Type B pancreatic cell (in vitro differentiated cells): ENCODE measurements at places on chromosomes 4 and X. TPM values are rescaled to one million over a fixed set of nuclear protein-coding genes. Genes with fewer than 3 reads are reported as not detected.

DNA sequence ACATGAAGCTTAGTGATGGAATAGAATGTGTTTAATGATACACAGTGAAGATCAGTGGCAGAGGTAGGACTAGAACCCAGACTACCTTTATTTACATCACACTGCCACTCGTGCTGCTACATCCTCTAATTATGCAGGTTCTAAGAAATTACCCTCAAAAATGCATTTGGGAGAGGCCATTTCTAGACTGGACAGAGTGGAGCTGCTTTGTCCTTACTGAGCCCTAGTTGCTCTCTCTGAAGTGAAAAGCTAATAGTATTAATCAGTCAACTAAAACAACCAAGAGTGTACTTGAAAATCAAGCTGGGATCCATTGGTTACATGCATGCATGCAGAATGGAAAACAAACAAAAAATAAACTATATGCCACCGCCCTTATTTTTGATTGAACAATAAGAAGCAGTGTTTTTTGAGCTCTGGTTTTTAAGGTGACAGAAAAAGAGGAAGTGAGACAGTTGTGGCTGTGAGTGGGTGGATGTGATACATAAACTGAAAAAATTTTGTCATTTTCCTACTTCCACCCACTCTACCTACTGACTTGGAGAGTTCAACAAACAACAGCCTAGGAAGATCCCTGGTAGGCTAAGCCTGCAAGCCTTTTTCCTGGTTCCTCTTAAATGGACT is 6.8 kb upstream of the VSIG4 start:
- no peak overlapping the region for H3K27ac ChIP-seq
- no peaks in the 10 kb centered on the region for H3K36me3 ChIP-seq
- DNase-seq = no peak
- no peak overlapping the region for H3K4me3 ChIP-seq
- no peaks in the 10 kb centered on the region for H3K4me1 ChIP-seq
- H3K27me3 ChIP-seq = peaks cover 10% of the 10 kb centered on the region

The SFRP2 gene
- total RNA-seq = 5.9 and 31.9 TPM in 2 replicates

DNA sequence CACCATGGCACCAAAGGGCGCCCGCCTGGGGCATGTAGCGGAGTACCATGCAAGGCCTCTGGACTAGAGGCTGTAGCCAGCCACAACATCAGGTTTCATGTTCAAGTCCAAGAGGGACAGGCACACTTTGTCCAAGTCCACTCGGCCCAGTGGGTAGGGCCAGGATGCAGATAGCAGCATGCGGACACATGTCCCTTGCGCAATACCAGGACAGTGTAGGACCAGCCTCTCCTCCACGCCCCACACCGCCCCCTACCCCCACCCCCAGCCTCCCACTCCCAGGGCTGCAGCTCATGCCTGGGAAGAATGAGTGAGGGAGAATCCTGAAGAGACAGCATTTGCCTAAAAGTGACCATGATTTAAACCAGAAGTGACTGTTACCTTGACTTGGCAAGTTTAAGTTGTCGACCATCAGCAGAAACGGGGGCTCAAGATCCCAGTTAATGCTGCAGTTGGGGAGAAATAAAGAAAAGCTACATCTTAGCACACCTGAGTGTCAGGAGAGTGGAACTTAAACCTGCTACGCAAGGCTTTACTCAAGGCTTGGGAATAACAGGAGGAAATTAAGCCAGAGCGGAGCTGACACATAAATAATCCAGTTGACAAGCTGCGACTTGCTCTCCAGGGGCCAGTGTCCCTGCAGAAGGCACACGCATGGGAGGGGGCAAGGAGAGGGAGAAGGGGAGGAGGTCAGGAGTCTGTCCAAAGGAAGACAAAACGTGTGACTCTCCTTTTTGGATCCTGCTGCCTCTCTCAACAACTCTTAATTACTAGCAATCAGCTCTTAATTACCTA is 221.7 kb downstream of the BCOR start:
- peaks cover 8% of the 10 kb centered on the region for H3K4me1 ChIP-seq
- no peak overlapping the region for H3K4me3 ChIP-seq
- H3K27ac ChIP-seq = no peak overlapping the region
- no peak for DNase-seq

- no peaks in the 10 kb centered on the region for H3K36me3 ChIP-seq
- no peak overlapping the region for H3K4me3 ChIP-seq
These were observed 55.7 kb downstream of the TIGD2 start for GRCh38 chr4:89166971-89167475.

DNA sequence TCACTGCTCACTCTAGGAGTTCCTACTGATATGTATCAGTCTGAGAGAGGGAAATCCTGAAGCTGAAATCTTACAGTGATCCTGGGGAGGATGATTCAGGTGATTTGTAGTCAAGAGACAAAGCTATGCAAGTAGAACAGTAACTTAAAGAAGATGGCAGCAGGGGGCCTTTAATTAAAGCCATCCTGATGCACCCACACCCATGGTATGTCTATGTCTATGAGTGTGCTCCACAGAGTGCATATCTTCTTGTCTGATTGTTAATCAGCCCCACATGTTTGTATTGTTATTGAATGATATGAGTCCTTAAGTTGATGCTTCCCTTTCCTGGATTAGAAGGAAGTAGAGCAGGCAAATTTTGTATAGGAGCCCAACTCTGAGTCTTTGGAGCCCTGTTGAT is 78.8 kb downstream of the NHS start:
- H3K27me3 ChIP-seq = no peaks in the 10 kb centered on the region
- H3K4me3 ChIP-seq = no peak overlapping the region
- no peak for DNase-seq
- no peak overlapping the region for H3K27ac ChIP-seq
- H3K4me1 ChIP-seq = peaks cover 28% of the 10 kb centered on the region
- H3K36me3 ChIP-seq = no peaks in the 10 kb centered on the region

- DNase-seq = no peak
- no peak overlapping the region for H3K27ac ChIP-seq
- H3K4me1 ChIP-seq = peaks cover 25% of the 10 kb centered on the region
- no peak overlapping the region for H3K4me3 ChIP-seq
- H3K27me3 ChIP-seq = peaks cover 9% of the 10 kb centered on the region
These were observed 174.2 kb upstream of the NOCT start for GRCh38 chr4:138841343-138841742.

The ADH1C gene
- 9.9 and 21.8 TPM in 2 replicates for total RNA-seq

The PNMA6E gene
- not detected in 2 replicates for total RNA-seq

DNA sequence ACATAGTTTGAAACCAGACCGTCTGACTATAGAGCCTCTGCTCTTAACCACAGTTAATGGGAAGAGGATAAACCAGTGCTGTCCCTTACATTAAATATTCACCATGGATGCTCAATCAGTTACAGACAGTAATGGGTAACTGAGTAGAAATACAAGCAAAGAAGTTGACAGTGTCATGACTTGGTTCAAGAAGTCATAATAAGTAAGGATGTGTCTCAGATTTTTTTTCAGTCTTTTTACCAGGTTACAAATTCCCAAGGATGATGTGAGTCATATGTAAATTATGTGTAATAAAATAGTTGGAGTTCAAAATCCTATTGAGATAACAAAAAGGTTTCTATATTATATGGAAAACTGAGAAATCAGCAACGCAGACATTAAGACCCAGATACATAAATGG is 31.1 kb downstream of the ZCCHC4 start:
- H3K4me1 ChIP-seq = peaks cover 16% of the 10 kb centered on the region
- peaks cover 16% of the 10 kb centered on the region for H3K36me3 ChIP-seq
- H3K27me3 ChIP-seq = no peaks in the 10 kb centered on the region
- no peak overlapping the region for H3K27ac ChIP-seq

DNA sequence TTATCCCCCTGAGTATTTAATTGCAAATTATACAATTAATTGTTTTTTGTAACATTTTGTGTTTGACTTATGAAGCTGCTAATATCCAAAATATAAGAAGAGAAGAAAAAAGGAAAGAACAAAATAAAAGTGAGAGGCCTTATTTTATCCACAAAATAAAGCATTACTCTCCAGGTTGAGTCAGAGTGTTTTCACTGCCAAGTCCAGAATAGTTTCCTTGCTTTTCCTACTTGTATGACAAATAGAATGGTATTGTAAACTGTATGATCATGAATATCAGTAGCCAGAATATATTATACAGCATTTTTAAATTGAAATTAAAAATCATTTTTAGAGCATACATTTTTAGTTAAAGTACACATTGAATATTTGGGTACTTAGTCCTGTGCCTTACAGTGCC is 237.8 kb downstream of the NDST4 start:
- H3K4me1 ChIP-seq = peaks cover 2% of the 10 kb centered on the region
- no peak for DNase-seq
- no peak overlapping the region for H3K27ac ChIP-seq
- no peaks in the 10 kb centered on the region for H3K27me3 ChIP-seq
- H3K4me3 ChIP-seq = no peak overlapping the region
- H3K36me3 ChIP-seq = no peaks in the 10 kb centered on the region
